Endodermal cell (in vitro differentiated cells): ENCODE measurements at places on chromosomes 2 and 18. TPM values are rescaled to one million over a fixed set of nuclear protein-coding genes. Genes with fewer than 3 reads are reported as not detected.
A peak's percentile ranks its signal among the peaks of the same experiment; 100 is the strongest.

Gene PLCD4
- 0.07 and 0.26 TPM in 2 replicates for total RNA-seq

DNA sequence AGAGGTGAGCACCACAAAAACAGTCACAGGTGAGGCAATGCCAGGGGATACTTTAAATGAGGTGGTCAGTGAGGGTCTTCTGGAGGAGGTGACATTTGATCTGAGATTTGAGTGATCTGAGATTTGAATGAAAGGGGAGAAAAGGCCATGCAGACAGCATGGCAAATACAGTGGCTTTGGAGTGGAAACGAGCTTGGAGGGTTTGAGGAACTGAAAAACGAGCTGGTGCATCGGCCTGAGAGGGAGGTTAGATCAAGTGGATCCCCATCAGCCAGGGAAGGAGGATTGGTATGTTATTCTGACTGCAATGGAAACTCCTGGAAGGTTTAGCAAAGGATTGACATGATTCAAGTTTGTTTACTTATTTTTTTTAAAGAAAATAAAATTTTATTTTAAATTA is 245.1 kb downstream of the KCNS3 start:
- H3K27ac ChIP-seq = no peak overlapping the region
- no peak overlapping the region for H3K4me3 ChIP-seq
- H3K27me3 ChIP-seq = no peaks in the 10 kb centered on the region
- no peaks in the 10 kb centered on the region for H3K36me3 ChIP-seq

Gene PTPN4
- 55.5 to 73.2 TPM (median 69.8 TPM) in 3 replicates for total RNA-seq

GRCh38 chr2:71618327-71619113 is 165.2 kb downstream of the DYSF start:
- peak; percentile 46 for DNase-seq
- H3K27ac ChIP-seq = no peak overlapping the region
- H3K4me1 ChIP-seq = no peaks in the 10 kb centered on the region
- H3K27me3 ChIP-seq = no peaks in the 10 kb centered on the region
- H3K4me3 ChIP-seq = no peak overlapping the region

DNA sequence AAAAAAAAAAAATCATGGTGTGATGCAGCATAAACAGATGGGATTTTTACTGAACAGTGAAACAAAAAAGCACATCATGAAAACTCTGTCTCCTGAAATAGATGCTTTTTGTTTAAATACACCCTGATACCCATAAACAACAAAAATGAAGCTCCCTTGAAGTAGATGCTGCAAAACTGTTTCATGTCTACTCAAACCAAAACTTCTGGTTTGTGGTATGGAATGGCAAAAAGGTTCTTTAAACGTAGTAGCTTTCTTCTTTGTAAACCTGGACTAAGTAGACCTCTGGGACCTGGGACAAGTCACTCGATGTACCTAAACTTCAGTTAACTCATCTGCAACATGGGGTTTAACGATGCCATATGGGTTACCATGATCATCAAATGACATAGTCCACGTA is 64.4 kb upstream of the RAPH1 start:
- H3K27me3 ChIP-seq = peaks cover 6% of the 10 kb centered on the region
- DNase-seq = no peak
- no peak overlapping the region for H3K4me3 ChIP-seq
- no peaks in the 10 kb centered on the region for H3K4me1 ChIP-seq

- H3K36me3 ChIP-seq = no peaks in the 10 kb centered on the region
- no peak overlapping the region for H3K4me3 ChIP-seq
- no peak for DNase-seq
- H3K27ac ChIP-seq = no peak overlapping the region
- no peaks in the 10 kb centered on the region for H3K27me3 ChIP-seq
- H3K4me1 ChIP-seq = peaks cover 5% of the 10 kb centered on the region
Observed at GRCh38 chr2:68293024-68293423, 26.7 kb downstream of the CNRIP1 start.

Gene NGEF
- total RNA-seq = 1.6 and 1.8 TPM in 2 replicates

GRCh38 chr2:34099377-34099776 is 500.3 kb upstream of the FAM98A start:
- no peak overlapping the region for H3K4me3 ChIP-seq
- no peaks in the 10 kb centered on the region for H3K27me3 ChIP-seq
- no peaks in the 10 kb centered on the region for H3K36me3 ChIP-seq
- DNase-seq = no peak

Gene ELOA2
- total RNA-seq = not detected in 3 replicates

Gene IL36G
- not detected in 2 replicates for total RNA-seq
